Left renal pelvis (tissue), 4 donors: ENCODE measurements at places on chromosomes 2 and 18. TPM values are rescaled to one million over a fixed set of nuclear protein-coding genes. Genes with fewer than 3 reads are reported as not detected.
A peak's percentile ranks its signal among the peaks of the same experiment; 100 is the strongest.

Gene IL36G
- 0.39 TPM for polyA plus RNA-seq

Gene RTN4
- polyA plus RNA-seq = 355 TPM

Gene TUBB8B
- polyA plus RNA-seq = 0.14 TPM

Gene IL36RN
- polyA plus RNA-seq = not detected

Gene APLF
- polyA plus RNA-seq = 4.9 TPM

Gene ICOS
- polyA plus RNA-seq = not detected

Gene UGT1A10
- polyA plus RNA-seq = not detected

DNA sequence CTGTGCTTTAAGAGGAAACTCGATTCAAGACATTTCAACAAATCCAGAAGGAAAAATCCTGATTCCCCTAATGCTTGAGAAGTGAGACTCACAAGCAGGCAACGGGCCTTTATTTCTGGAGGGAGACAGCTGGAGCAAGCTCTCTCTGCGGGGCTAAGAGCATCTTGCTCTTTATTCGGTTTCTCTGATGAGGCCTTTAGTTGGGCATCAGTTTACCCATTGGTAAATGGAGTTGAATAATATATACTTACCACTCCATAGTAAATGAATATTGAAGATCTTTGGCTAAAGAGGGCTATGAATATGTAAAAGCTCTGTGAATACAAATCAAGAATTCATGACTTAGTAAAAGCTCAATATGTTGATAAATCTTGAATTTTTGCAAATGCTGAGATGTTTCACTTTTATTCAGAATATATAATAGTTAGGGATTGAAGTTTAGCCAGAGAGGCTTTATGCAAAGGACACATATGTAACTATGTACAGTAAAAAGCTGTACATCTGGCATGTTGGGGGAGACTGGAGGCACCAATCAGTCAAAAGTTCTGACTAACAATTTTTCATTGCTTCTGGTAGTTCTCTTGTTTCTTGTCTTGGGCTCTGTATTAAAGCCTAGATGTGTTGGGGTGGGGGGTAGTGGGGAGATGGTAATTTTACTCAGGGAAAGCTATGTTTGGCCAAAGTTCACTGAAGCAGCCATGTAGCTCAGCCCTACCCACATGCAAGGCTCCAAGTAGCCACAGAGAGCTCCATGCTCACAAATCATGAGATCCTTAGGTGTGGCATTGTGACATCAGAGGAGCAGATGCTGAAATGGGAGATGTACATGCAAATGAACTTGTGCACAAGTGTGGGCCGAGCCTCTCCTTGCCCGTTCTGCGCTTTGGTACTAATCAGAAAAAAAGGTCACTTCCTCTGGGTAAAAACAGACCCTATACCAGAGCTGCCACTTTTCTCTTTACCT lies 200.2 kb downstream of the SATB2 start:
- DNase-seq = no peak

GRCh38 chr2:234446404-234447076 lies 50.3 kb downstream of the ARL4C start:
- no peak for DNase-seq

GRCh38 chr2:11865378-11865777 lies 118.9 kb downstream of the LPIN1 start:
- no peak for DNase-seq

- DNase-seq = peak; percentile 57
Measured at GRCh38 chr18:48059455-48060010, 129.1 kb upstream of the SMAD2 start.

GRCh38 chr2:201420442-201421113 lies 30.7 kb downstream of the TRAK2 start:
- no peak for DNase-seq

- DNase-seq = no peak
Measured at GRCh38 chr2:47519604-47520301, 116.8 kb downstream of the MSH2 start.

DNA sequence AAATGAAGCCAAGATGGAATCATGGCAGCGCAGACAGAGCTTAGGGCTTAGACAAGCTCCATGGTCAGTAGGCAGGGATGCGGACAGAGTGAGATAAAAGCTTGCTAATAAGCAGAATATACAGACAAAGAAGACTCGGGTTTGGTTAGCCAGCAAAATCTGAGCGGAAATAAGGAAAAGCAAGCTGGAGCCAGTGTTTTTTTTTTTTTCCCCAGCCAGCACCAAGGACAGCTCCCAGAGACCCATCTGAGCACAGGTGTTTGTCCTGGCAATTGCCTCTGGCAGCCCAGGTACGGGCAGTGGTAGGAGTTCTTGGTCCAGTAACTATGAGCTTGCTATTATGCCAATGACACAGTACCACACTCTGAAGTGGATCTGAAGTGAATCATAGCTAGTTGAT lies 187.6 kb downstream of the ADCYAP1 start:
- peak; percentile 6 for DNase-seq

- no peak for DNase-seq
Measured at GRCh38 chr2:166792808-166793207, 95.5 kb upstream of the XIRP2 start.

DNA sequence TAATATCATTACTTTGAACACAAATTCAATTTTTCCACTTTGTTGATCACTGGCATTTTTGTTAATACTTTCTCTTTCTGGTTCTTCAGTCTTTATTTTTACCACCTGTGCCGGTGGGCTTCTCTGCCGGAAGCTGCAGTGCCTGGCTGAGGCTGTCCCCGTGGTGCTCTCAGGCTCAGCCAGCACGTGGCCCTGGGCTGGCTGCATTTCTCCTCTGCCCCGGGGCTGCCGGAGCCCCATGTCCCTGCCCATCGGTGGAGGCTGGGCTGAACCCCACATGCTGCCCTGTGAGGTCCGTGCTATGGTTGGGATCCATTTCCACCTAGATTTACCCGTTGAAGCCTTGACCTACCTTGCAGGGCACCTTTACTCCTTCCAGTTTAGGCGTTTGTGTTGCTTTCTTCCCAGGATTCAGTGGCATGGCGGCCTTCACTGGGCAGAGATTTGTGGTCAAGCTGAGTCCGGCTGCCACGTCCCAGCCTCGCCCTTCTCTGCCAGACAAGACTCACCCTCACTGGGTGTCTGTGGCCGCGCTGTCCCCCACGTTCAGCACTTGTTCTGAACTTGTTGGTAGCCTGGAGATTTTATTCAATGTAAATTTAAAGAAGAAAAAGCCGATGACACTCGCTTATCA lies 12.8 kb upstream of the TMEM18 start:
- DNase-seq = no peak

GRCh38 chr2:231861288-231861931 lies 64.8 kb downstream of the NPPC start:
- no peak for DNase-seq

GRCh38 chr2:141364821-141365220 lies 766.0 kb downstream of the LRP1B start:
- no peak for DNase-seq

- DNase-seq = no peak
Measured at GRCh38 chr2:174750923-174751441, 13.3 kb downstream of the CHRNA1 start.

- no peak for DNase-seq
Measured at GRCh38 chr2:199975273-199975895, 20.0 kb downstream of the MAIP1 start.

GRCh38 chr2:188473306-188473705 lies 181.6 kb downstream of the GULP1 start:
- DNase-seq = no peak

DNA sequence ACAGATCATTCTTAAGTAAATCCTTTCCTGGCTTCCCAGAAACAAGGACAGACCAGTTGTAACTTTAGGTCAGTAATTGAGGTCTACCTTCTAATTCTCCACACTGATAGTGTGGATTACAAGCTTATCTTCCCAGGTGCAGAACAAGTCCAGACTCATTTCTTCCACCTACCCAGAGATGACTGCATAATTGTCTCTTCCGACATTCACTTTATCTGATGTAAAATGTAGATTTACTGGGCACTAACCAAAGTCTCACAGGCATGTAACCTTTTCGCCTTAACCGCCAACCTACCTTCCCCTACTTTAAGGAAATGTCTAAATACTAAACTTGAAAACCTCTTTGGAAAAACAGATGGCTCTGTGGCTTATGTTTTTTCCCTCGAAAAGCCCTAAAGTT lies 96.2 kb downstream of the NCK2 start:
- no peak for DNase-seq
